Naive thymus-derived CD4-positive, alpha-beta T cell (primary cell): ENCODE measurements at places on chromosomes 4 and X. TPM values are rescaled to one million over a fixed set of nuclear protein-coding genes. Genes with fewer than 3 reads are reported as not detected.

Gene SAP30
- 0.89 TPM for polyA plus RNA-seq

Gene NPY5R
- not detected for polyA plus RNA-seq

Gene MTMR8
- polyA plus RNA-seq = 5.1 TPM

Gene SLC26A1
- 2.3 TPM for polyA plus RNA-seq

DNA sequence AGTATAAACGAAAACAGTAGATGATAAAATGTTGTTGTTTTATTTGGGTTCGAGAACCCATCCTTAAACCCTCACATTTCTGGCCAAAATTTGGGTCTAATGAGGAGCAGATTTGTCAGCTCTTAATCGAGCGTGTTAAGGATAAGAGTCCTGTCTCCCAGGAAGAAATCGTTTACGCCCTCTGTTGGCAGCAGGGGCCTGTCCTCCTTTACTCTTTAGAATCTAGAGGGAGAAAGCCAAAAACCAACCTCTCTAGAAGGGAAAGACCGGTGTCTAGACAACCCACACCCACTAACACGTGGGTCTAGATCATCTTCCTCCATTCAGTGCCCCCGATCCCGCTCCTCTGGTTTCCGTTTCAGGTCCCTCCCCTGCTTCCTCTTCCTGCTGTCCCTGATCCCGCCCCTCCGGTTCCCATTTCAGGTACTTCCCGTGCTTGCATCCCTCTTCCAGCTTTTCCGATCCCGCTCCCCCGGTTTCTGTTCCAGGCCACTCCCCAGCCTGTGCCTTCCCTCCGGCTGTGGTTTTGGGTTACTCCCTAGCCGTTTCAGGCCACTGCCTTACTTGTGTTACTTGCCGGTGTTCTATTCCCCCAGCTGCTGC lies 339.1 kb downstream of the PAPSS1 start:
- DNase-seq = no peak

DNA sequence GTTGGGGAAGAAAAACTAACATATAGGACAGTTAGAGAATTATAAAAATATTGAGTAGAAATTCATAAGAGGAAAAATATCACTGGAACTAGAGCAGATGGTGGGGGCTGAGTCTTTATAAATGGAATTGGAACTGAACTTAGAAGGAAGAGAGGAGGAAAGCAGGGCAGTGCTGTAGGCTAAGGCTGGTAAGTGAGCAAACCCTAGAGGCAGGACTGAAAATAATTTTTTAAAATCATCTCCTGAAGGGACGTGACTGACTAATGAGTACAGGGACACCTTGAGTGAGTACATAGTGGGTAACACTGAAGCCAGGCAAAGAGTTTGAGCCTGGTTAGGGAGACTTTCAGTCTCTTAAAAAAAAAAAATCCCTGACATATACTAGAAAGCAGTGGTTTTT lies 63.3 kb downstream of the GALNT7 start:
- DNase-seq = no peak

DNA sequence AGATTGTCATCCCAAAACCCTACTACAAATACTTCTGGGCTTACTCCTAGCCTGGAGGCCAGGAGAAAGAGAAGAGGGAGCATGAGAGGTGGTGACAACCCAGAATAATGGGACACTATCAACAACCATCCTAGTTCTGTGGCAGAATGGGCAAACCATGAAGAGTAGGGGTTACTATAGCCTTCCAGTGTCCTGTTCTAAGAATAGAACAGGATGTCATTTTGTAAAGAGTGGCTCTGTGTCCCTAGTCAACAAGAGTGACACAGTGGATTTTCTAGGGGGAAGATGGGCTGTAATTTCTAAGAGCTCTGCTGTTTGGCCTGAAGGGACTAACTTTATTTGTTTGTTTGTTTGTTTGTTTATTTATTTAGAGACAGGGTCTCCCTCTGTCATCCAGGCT lies 136.0 kb downstream of the PLS3 start:
- no peak for DNase-seq
